ENCODE measurements at places on chromosomes 1 and 21.

GRCh38 chr1:187264995-187265602 lies 436.4 kb downstream of the PLA2G4A start:
- DNase-seq: peak; percentile 22

DNA sequence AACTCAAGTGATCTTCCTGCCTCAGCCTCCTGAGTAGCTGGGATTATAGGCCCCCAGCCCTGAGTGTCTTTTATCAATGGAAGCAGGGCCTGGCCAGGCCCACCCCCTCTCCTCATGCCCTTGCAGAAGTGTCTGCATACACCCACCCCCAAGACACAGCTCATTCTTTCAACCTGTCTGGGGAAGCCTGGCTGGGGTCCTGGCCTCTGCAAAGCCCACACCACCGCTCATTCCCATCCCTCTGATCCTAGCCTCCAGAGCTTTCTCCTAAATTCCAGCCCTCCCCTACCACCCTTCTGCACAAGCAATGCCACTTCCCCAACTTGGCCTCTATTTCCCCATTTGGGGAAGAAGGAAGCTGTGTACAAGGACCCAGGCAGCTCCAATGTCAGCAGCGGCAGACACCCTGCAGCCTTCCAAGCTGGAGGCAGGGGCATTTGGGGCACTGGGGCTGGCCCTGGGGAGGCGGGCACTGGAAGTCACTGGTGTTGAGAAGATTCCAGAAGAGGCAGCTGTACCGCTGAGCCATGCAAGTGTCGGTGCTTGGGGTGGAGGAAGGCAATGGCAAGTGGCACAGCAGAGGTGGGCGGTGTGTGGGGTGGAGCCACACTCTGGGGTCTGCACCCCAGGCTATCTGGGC lies 33.7 kb upstream of the ARF1 start:
- no peak for DNase-seq

- DNase-seq: peak; percentile 79
These were observed 14.5 kb downstream of the NUAK2 start for GRCh38 chr1:205306929-205307566.

DNA sequence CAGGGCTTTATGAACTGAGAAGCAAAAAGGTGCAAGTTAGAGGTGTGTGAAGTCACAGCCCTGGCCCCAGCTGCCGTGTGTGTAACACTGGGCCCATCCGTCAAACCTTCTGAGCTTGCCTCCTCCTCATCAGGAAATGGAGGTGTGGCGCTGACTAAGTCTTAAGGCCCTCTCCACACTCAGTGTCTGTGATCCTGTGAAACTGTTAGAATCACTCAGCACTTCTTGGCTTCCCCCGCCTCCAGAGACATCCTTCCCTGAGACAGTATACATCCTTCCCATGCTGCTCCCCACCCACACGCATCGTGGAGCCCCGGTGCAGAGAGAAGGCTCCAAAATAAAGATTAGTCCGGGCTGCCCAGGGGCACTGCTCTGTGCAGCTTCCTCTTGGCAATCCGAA lies 33.3 kb downstream of the LRP8 start:
- no peak for DNase-seq

- no peak for DNase-seq
These were observed 269.5 kb downstream of the GRIK3 start for GRCh38 chr1:36764798-36765197.

DNA sequence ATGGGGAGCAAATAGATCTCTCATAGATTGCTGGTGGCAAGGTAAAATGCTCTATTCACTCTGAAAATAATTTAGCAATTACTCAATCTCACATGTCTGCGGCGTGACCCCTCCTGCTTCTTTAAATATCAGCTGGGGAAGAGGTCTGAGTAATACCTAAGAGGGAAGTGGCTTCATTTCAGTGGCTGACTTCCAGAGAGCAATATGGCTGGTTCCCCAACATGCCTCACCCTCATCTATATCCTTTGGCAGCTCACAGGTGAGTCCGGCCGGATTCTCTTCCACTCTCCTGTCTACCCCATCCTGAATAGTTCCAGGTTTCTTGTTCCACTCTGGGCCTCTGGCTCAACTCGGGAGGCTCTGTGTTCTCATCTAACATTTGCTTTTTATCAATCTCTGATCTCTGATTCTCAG lies at the start of gene SLAMF7:
Gene SLAMF7, plus strand, starts transcription at position 150 of the 414 bp plus-strand sequence. Its CDS starts 55 bp downstream, at position 205.
- no peak for DNase-seq

DNA sequence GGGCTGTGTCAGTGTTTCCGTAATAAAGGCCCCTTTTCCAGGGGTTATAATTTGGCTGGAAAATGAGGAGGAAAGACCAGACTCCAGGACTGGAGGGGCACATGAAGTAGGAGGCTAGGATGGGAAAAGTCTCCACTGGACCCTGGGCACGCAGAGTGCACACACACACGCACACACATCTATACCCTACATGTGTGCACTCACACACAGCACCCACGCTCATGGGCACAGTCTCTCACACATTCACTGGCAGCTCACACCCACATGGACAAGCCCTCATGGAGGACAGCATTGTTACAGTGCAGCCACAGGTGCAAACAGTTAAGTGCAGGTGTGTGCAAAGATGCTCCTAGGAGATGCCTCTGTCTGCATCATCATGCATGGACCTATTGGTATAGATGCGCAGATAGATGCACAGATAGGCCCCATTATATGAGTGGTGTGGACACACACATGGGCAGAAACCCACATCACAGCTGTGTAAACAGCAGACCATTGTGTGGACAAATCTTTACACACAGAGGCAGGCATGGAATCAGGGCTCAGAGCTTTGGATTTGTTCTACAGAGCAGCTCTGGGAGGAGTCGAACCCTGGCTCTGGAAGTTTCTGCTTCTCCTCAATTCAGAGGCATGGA lies 9.1 kb upstream of the RUNX3 start:
- DNase-seq: no peak

- no peak for DNase-seq
These were observed 28.3 kb upstream of the GORAB start for GRCh38 chr1:170503665-170504064.

DNA sequence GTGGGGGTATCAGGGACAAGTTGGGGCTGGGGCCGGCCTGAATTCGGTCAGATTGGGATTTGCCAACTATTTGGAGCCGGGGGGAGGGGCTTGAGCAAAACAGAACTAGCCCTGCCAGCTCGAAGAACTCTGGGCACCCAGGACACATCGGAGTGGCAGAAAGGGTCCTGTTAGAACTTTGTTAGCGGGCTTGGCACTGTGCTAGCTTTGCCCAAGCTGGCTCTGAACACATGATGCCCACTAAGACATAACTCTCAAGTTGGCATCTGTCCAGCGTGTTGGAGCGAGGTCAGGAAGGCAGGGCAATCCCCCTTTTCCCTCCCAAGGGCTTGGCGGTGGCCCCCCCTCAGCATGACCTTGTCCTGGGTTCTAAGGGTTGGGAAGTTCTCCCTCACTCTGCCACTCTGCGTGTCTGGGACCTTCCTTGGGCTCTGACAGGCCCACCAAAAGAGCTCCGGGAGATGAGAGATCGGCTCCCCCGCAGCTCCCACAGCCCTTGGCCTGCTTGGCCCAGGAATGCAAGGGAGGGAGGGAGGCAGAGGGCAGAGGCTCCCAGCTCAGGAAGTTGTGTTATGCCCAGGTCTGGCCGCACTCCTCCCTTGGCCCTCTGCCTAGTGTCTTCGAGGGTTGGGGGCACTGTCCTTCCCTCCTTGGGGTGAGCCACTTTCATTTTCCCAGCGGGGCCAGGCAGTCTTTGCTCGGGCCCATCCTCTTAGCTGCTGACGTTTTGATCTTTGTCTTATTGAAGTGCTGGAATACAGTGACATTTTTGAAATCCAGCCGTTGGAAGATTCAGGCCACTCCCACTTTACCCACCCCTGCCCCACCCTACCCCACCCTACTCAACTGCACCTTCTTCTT lies 1.2 kb downstream of the LMNA start:
- DNase-seq: peak; percentile 69

- no peak for DNase-seq
These were observed 18.5 kb downstream of the OBSCN start for GRCh38 chr1:228226141-228226874.

Data from LoVo (cell line).